ENCODE measurements at places on chromosomes 2 and 18. TPM values are rescaled to one million over a fixed set of nuclear protein-coding genes. Genes with fewer than 3 reads are reported as not detected.

DNA sequence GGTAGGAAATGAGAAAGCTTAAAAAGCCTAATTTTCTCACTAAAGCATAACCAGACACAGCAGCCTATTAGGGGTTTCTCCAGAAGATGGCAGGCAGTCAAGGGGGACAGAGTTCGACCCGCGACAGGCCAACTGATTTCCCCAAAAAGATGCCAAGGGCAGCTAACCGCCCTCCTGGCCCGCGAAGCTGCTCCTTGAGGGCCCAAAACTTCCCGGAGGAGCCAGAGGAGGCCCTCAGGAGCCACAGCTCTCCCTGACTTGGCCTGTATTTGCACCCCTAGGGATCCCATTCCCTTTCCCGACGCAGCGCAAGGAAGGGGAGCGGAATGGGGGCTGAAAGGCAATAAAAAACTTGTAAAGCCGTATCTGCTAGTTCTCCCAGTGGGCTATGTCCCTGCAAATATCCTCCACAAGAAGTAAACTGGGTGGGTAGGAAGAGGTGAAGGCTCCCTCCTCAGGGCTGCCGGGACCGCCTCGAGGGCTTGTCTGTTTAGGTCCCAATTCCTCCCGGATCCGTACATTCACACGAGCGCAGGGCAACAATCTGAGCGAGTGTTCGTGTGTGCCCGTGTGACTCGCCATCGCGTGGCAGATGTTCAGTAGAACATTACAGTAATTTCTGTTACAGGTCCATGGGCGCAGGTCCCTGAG, 756 bp upstream of the NAGK start:
- H3K27me3 ChIP-seq: no peaks in the 10 kb centered on the region
- peaks cover 21% of the 10 kb centered on the region for H3K4me1 ChIP-seq
- peaks cover 5% of the 10 kb centered on the region for H3K36me3 ChIP-seq

DNA sequence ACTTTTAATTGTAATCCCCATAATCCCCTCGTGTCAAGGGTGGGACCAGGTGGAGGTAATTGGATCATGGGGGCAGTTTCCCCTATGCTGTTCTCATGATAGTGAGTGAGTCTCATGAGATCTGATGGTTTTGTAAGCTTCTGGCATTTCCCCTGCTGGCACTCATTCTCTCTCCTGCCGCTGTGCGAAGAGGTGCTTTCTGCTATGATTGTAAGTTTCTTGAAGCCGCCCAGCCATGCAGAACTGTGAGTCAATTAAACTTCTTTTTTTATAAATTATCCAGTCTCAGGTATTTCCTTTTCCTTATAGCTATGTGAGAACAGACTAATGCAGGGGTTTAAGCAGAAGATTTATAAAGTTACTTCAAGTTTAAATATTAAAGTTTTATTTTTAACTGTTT, 655.2 kb downstream of the EPHA4 start:
- H3K27ac ChIP-seq: no peak overlapping the region
- DNase-seq: no peak
- H3K36me3 ChIP-seq: no peaks in the 10 kb centered on the region
- peaks cover 14% of the 10 kb centered on the region for H3K4me1 ChIP-seq
- no peak overlapping the region for H3K4me3 ChIP-seq
- no peaks in the 10 kb centered on the region for H3K27me3 ChIP-seq

SGO2 gene
- total RNA-seq: 0.54 TPM

- H3K4me1 ChIP-seq: no peaks in the 10 kb centered on the region
- peak overlapping the region; percentile 20 for H3K27ac ChIP-seq
- H3K36me3 ChIP-seq: peaks cover 9% of the 10 kb centered on the region
Measured at GRCh38 chr2:97806738-97807618, 93.6 kb downstream of the ZAP70 start.

GRCh38 chr2:152740743-152741328, 22.4 kb downstream of the ARL6IP6 start:
- peaks cover 4% of the 10 kb centered on the region for H3K36me3 ChIP-seq
- no peak overlapping the region for H3K4me3 ChIP-seq
- no peak overlapping the region for H3K27ac ChIP-seq

- DNase-seq: no peak
- no peaks in the 10 kb centered on the region for H3K4me1 ChIP-seq
- no peak overlapping the region for H3K27ac ChIP-seq
- H3K27me3 ChIP-seq: no peaks in the 10 kb centered on the region
- no peak overlapping the region for H3K4me3 ChIP-seq
- H3K36me3 ChIP-seq: no peaks in the 10 kb centered on the region
Measured at GRCh38 chr2:115483666-115484065, 1041.2 kb downstream of the DPP10 start.

GRCh38 chr2:233997707-233998106, 52.8 kb upstream of the SPP2 start:
- no peaks in the 10 kb centered on the region for H3K27me3 ChIP-seq
- H3K4me1 ChIP-seq: no peaks in the 10 kb centered on the region
- no peak overlapping the region for H3K4me3 ChIP-seq
- DNase-seq: no peak

DNA sequence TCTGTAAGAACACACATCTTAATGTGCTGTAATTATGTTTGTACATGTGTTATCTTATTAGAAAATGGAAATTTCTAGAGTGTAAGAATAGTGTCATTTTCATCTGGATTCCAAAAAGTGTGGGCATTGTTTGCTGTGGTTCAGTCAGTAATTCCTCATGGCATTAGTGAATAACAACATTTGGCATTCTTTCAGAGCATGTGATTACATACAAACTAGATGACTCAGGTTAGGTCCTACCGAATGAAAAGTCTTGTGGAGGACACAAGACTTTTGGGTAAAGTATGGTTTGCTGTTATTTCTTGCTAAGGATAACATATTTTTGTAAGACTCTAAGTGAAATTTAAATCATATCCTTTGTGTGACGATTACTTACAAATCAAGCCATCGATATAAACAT, 593.1 kb upstream of the NRXN1 start:
- no peaks in the 10 kb centered on the region for H3K27me3 ChIP-seq
- no peak overlapping the region for H3K27ac ChIP-seq
- DNase-seq: no peak
- H3K4me1 ChIP-seq: no peaks in the 10 kb centered on the region
- no peaks in the 10 kb centered on the region for H3K36me3 ChIP-seq
- H3K4me3 ChIP-seq: no peak overlapping the region

DNA sequence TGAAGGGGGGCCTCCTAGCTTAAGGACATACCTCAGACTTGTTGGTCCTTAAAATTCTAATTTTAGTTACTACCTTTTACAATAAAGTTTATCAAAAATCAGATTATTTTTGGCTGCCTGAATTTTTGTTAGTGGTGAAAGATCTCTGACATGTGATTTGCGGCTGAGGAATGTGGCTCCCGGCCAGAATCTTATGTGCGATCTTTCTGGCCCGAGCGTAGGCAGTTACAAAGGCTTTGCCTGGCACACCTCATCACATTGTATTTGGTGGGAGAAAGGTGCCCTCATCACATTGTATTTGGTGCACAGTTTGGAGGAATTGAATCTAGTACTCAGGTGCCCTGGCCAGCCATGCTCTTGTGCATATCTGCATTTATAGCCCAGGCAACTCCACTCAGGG, 289.1 kb downstream of the GULP1 start:
- no peak for DNase-seq
- H3K27me3 ChIP-seq: no peaks in the 10 kb centered on the region
- H3K36me3 ChIP-seq: no peaks in the 10 kb centered on the region
- peaks cover 9% of the 10 kb centered on the region for H3K4me1 ChIP-seq
- H3K4me3 ChIP-seq: no peak overlapping the region
- no peak overlapping the region for H3K27ac ChIP-seq

ATOH8 gene
- total RNA-seq: 78.4 TPM

- DNase-seq: peak; percentile 66
- H3K4me3 ChIP-seq: peak overlapping the region; percentile 89
- H3K27me3 ChIP-seq: no peaks in the 10 kb centered on the region
- peaks cover 23% of the 10 kb centered on the region for H3K4me1 ChIP-seq
Measured at GRCh38 chr2:231411831-231412617, 16.5 kb downstream of the B3GNT7 start.

DNA sequence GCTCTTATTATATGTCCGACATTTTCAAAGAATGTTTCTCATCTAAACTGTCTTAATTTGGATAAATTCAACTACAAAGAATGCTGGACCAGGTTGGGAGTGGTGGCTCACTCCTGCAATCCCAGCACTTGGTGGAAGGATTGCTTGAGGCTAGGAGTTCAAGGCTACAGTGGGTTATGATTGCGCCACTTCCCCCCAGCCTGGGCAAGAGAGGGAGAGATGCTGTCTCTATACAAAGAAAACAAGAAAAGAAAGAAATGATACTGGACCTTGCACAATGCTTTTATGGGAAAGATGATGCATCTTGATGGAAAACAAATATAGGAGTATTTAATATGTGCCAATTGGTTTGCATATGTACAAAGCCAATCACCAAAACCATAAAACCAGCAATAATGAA, 296.7 kb downstream of the LPIN1 start:
- DNase-seq: no peak
- no peaks in the 10 kb centered on the region for H3K27me3 ChIP-seq

DNA sequence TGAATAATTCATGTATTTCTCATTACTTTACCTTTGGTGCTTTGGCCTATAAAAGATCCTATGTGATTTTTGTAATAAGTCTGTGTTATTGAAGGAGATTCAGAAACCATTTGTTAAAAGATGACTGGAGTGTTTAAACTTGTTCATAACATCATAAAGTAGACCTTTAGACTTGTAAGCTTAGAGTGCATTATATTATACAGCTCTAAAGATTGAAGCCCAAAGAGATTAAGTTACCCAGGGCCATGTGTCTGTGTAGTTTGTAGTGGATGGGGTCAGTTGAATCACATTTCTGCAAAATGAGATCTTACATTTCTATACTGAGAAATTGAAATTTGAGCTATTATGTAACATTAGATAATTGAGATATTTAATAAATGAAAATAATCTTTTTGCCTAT, 60.2 kb upstream of the STON1 start:
- no peak for DNase-seq
- no peak overlapping the region for H3K27ac ChIP-seq
- H3K4me1 ChIP-seq: no peaks in the 10 kb centered on the region
- H3K36me3 ChIP-seq: peaks cover 25% of the 10 kb centered on the region
- no peak overlapping the region for H3K4me3 ChIP-seq

GRCh38 chr2:148459377-148459778, 185.2 kb upstream of the EPC2 start:
- no peak overlapping the region for H3K4me3 ChIP-seq
- H3K27ac ChIP-seq: peak overlapping the region; percentile 65
- no peak for DNase-seq

DNA sequence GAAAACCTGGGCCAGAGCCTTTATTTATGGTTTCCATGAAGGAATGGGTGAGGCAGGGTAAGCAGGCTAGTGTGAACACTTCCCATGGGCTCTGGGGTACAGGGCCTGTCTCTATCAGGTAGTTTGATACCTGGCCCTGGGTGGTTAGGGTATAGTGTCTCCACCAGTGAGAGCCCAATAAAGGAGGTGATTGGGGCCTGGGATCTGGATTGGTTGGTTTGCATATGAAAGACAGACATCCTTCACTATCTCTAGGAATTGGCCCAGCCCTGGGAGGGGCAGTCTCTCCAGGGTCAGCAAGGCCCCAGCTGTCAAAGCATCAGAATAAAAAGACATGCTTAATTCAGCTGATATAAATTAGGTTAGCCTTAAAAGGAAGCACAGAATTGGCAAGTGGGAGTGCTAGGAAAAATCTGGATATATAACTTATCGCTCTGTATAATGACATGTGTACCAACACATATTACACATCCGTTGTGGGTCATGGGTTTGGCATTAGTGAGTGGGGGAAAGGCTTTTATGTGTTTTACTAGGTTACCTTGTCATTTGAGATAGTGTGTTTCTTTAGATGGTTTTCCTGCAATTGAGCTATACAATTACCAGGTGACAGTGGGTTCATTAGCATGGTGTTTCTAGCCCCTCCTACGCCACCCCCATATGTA, 18.5 kb upstream of the TMEM178A start:
- no peaks in the 10 kb centered on the region for H3K36me3 ChIP-seq
- no peak for DNase-seq
- H3K4me3 ChIP-seq: no peak overlapping the region
- H3K27ac ChIP-seq: no peak overlapping the region
- H3K27me3 ChIP-seq: no peaks in the 10 kb centered on the region
- peaks cover 6% of the 10 kb centered on the region for H3K4me1 ChIP-seq

- no peaks in the 10 kb centered on the region for H3K4me1 ChIP-seq
- H3K27me3 ChIP-seq: no peaks in the 10 kb centered on the region
- DNase-seq: no peak
- no peak overlapping the region for H3K27ac ChIP-seq
Measured at GRCh38 chr2:153786016-153786415, 85.7 kb upstream of the GALNT13 start.

- no peaks in the 10 kb centered on the region for H3K27me3 ChIP-seq
- DNase-seq: no peak
- H3K36me3 ChIP-seq: no peaks in the 10 kb centered on the region
- no peak overlapping the region for H3K4me3 ChIP-seq
Measured at GRCh38 chr2:128466776-128467175, 148.1 kb upstream of the HS6ST1 start.

- H3K4me3 ChIP-seq: no peak overlapping the region
- H3K27ac ChIP-seq: no peak overlapping the region
- DNase-seq: no peak
- no peaks in the 10 kb centered on the region for H3K27me3 ChIP-seq
- no peaks in the 10 kb centered on the region for H3K36me3 ChIP-seq
- H3K4me1 ChIP-seq: no peaks in the 10 kb centered on the region
Measured at GRCh38 chr18:59881728-59882656, 17.8 kb upstream of the PMAIP1 start.

MC2R gene
- total RNA-seq: not detected

BBS5 gene
- total RNA-seq: 13.6 TPM

CAPN13 gene
- 1.1 TPM for total RNA-seq

- DNase-seq: no peak
- H3K4me1 ChIP-seq: no peaks in the 10 kb centered on the region
- no peaks in the 10 kb centered on the region for H3K36me3 ChIP-seq
- H3K4me3 ChIP-seq: no peak overlapping the region
- no peak overlapping the region for H3K27ac ChIP-seq
- H3K27me3 ChIP-seq: no peaks in the 10 kb centered on the region
Measured at GRCh38 chr2:148534416-148535204, 109.9 kb upstream of the EPC2 start.

DNA sequence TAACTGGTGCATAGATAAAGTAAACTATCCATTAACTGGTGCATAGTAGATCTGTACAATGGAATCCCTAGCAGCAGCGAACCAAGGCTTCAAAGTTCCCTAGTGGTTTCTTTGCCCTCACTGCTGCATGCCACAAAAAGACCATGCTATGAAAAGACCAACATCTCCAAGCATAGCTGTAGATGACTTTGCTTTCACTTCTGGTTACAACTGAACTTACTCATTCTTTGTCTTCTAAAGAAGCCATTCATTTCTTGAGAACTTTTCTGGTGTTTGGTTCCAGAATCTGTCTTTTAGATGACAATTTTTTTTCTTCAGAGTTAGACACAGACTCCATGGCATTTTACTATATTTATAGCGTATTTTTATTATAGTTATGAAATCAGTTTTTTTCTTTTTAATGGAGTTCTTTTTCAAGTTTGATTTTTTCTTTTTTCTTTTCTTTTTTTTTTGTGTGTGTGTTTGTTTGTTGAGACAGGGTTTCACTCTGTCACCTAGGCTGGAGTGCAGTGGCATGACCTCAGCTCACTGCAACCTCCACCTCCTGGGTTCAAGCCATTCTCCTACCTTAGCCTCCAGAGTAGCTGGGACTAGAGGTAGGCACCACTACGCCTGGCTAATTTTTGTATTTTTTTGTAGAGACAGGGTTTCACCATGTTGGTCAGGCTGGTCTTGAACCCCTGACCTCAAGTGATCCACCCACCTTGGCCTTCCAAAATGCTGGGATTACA, 63.6 kb downstream of the SLC35F5 start:
- H3K4me1 ChIP-seq: no peaks in the 10 kb centered on the region
- H3K36me3 ChIP-seq: no peaks in the 10 kb centered on the region
- H3K4me3 ChIP-seq: no peak overlapping the region

- no peak overlapping the region for H3K4me3 ChIP-seq
- H3K27me3 ChIP-seq: no peaks in the 10 kb centered on the region
- H3K27ac ChIP-seq: no peak overlapping the region
- no peaks in the 10 kb centered on the region for H3K36me3 ChIP-seq
Measured at GRCh38 chr2:169647496-169647895, 46.7 kb downstream of the CFAP210 start.

KYNU gene
- 1.8 TPM for total RNA-seq

All from thoracic aorta (tissue), 2 donors.